SJCRH30 (cell line): ENCODE measurements at places on chromosomes 3 and 15. TPM values are rescaled to one million over a fixed set of nuclear protein-coding genes. Genes with fewer than 3 reads are reported as not detected.

CYP8B1 gene
- total RNA-seq = not detected in 2 replicates

FOXL2 gene
- total RNA-seq = 0.42 and 0.89 TPM in 2 replicates

ATP13A5 gene
- total RNA-seq = 0.03 and 0.06 TPM in 2 replicates

AADACL2 gene
- total RNA-seq = not detected in 2 replicates

SLCO2A1 gene
- not detected in 2 replicates for total RNA-seq

PPARG gene
- 0.06 and 0.08 TPM in 2 replicates for total RNA-seq

SMAD6 gene
- 6.7 and 7.6 TPM in 2 replicates for total RNA-seq

HIGD2B gene
- total RNA-seq = not detected in 2 replicates

DNA sequence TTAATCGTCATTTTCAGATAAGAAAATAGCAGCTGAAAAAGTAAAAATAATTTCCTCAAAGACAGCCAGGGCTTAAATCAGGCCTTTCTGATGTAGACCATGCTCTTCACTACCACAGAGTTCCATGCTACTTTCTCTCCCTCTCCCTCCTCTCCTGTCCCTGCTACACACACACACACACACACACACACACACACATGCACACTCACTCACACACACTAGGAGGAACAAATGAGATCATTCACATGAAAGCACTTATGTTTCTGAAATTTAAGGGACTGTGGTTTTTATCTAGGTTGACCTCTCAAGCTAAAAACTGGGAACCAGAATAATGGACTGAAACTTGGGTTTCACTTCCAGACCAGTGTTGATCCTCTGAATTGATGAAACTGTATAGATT lies 4.1 kb upstream of the PSMA4 start:
- DNase-seq = peak; percentile 6

DNA sequence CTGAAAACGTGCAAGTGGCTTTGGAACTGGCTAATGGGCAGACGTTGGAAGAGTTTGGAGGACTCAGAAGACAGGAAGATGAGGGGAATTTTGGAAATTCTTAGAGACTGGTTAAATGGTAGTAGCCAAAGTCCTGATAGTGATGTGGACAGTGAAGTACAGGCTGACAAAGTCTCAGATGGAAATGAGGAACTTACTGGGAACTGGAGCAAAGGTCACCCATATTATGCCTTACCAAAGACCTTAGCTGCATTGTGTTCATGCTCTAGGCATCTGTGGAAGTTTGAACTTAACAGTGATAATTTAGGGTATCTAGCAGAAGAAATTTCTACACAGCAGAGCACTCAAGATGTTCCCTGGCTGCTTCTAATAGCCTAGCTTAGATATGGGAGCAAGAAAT lies 28.6 kb upstream of the SERPINI2 start:
- DNase-seq = no peak

GRCh38 chr15:78067328-78068228 lies 9.9 kb downstream of the TBC1D2B start:
- DNase-seq = peak; percentile 95

- DNase-seq = no peak
These were observed 31.7 kb upstream of the NR2C2 start for GRCh38 chr3:14915636-14916222.

DNA sequence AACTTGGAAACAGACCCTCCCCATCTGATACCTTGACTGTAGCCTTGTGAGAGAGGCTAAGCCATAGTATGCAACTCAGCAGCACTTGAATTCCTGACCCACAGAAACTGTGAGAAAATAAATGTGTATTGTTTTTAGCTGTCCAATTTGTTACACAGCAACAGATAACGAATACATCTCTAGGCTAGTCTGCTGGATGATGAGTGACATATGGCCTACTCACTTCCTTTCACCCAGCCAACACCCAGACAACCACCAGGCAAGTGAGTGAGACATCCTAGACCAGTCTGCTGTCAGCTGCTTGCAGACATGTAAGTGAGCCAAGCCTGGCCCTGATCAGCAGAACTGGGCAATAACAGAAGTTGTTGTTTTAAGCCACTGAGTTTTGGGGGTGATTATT lies 19.2 kb upstream of the SMAD6 start:
- DNase-seq = no peak

DNA sequence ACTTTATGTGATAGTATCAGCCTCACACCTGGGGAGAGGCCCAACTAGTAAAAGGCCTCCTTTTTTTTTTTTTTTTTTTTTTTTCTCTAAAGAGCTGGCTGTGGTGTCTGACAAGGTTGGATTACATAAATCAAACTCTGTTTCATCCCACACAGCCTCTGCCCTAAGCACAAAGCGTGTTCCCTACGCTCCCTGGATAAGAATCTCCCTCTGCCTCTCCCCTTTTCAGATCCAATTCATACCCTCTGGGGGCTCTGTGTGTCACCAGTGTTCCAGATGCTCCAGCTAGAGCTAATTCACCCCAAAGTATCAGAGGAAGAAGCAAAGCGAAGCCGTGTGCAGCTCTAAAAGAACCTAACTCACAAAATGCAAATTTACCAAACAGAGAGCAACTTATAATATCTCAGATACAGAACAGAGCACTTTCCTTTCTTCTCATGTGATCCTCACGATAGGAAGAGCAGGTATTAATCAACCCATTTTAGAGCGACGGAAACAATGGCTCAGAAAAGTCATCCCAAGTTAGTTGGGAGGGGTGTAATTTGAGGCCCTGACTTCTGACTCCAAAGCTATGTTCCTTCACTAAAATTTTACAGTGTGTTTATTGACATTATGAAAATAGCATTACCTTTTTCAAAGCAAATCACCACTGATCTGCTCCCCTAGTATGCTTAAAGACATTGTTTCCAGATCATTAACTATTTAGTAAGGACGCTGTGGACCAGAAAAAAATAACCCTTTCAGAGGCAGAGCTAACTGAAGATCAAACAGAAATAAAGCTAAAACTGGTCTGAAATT lies 12.4 kb downstream of the BMF start:
- no peak for DNase-seq

GRCh38 chr3:164408326-164408725 lies 670.0 kb downstream of the SI start:
- DNase-seq = no peak

DNA sequence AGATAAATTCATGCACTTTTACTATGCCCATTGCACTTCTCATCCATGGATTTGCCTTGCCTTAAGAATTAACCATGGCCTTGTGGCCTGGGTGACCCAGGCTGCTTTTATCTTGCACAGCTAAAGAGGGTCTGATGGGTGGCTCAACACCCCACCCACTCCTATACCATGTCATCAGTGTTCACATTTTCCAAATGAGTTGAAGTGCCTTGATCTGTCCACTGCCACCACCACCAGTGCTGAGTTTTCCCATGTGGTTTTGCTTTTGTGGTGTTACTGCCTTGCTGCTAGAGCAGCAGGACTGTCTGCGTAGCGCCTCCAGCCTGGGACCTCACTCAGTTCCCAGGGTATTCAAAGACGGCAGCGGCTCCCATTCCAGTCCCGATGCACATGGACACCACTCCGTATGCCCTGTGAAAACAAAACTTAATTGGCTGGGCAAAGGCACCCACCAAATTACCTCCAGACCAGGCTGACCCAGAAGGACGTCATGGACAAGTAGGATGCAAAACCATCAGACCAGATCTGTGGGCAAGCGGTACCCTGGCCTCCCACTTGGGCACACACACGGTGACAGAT lies 14.1 kb downstream of the ACAA1 start:
- DNase-seq = no peak

DNA sequence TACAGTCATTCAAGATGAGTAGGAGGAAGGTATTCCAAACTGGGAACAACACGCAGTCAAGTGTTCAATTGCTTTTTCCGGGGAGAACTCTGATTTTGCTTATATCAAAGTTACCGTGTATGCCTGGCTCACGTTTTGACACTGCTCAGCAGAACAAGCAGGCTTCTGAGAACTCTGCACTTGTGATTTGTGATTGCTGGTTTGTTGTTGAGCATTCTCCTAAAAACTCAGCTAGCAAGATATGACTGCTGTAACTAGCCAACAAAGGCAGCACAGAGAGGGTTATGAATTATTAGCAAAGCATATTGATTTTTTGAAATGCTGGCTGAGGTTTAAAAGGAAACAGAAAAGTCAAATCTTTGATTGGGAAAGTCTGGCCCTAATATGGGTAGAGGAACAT lies 151.7 kb downstream of the ZPLD1 start:
- DNase-seq = no peak

- no peak for DNase-seq
These were observed 507 bp upstream of the MRPL3 start for GRCh38 chr3:131503320-131503635.

- no peak for DNase-seq
These were observed 24.5 kb downstream of the ZNF148 start for GRCh38 chr3:125350597-125350996.

DNA sequence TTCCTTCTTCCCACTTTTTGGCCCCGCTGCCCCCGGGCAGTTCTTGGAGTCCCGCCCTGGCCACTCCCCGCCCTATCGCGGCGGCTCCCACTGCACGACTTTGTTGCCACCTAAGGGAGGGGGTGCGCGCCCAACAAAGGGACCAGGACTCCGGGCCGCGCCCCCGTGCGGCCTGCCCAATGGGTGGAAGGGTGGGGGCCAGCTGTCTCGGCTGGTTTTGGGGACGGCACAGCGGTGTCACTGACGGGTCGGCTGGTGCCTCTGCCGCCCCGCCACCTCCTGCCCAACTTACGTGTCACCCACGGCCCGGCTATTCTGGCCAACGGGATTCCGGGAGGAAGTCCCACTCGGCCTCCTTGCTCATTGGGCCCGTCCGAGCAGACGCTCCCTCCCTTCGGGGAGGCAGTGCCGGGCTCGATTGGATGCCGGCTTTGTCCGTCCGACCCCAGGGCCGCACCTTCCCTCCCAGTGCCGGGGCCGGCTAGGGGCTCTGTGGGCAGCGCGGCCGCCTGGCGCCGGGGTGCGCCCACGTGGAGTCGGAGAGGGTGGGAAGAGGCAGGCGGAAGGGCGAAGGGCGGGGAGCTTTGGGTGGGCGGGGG lies at the start of gene GOLIM4:
Gene GOLIM4 (minus strand): TSS at position 314 of the 599 bp plus-strand sequence. CDS start 639 bp downstream, outside the sequence.
- peak; percentile 94 for DNase-seq

- DNase-seq = no peak
These were observed 70.8 kb upstream of the KLF13 start for GRCh38 chr15:31255732-31256377.

DNA sequence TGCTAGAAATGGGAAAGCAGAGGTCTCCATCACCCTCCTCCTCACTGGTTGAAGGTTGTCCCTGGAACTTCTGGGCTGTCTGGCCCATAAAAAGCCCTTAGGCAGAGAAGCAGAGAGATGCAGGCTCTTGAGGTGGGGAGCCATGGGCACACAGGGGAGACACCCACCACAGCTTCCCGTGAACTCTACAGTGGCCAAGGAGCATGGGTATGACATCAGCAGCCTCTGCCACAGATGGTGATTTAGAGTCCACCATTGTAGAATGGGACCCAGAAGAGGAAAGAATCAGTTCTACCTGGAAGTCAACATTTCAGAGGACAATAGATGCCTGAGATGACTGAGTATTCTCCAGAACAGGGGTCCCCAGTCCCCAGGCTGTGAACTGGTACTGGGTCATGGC lies 105.6 kb upstream of the LRRN1 start:
- DNase-seq = no peak
